ENCODE measurements at places on chromosomes 5 and 9. TPM values are rescaled to one million over a fixed set of nuclear protein-coding genes. Genes with fewer than 3 reads are reported as not detected.

SAPCD2 gene
- total RNA-seq: 0.32 TPM

LEAP2 gene
- not detected for total RNA-seq

RAB3C gene
- 2.2 TPM for total RNA-seq

TRIM7 gene
- 4.5 TPM for total RNA-seq

TLX3 gene
- not detected for total RNA-seq

SH3RF2 gene
- total RNA-seq: 0.81 TPM

GRCh38 chr5:159515197-159515596, 184.9 kb upstream of the IL12B start:
- no peak for DNase-seq
- H3K4me3 ChIP-seq: no peak overlapping the region
- no peaks in the 10 kb centered on the region for H3K27me3 ChIP-seq
- no peaks in the 10 kb centered on the region for H3K4me1 ChIP-seq

DNA sequence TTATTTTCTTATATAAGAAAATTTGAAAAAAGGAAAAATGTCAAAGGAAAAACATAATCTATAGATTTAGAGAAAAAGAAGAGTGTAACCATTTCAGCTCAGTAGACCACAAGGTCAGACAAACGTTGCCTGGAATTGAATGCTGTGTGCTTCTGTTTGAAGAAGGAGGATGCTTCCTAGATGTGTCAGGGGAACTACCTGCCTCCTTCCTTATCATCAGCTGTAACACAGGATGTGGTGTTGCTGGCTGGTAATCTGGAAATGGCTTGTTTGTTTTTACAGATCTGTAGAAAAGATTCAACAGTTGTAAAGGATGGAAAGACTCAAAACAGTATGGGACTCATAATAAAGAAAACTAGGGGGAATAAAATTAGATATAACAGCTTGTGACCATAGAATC, 160.7 kb upstream of the MEF2C start:
- no peaks in the 10 kb centered on the region for H3K36me3 ChIP-seq
- no peak for DNase-seq
- H3K27me3 ChIP-seq: no peaks in the 10 kb centered on the region
- H3K4me3 ChIP-seq: no peak overlapping the region

DNA sequence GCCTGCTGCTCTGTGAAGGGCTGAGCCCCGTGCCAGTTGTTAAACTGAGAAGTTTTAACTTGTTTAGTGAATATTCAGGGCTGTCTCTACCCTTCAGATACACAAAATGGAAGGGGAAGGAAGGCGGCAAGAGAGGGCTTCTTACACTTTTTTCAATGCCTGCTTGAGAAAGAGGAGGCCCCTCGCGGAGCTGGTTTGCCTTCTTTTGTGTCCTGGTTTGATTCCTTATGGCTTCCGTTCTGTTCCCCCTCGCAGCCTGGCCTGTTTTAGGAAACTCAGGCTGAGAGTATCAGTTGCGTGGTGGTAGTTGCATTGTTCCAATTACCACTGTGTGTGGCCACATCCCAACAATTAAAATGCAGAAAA, 1.0 kb downstream of the FAM53C start:
- no peaks in the 10 kb centered on the region for H3K27me3 ChIP-seq
- peaks cover 31% of the 10 kb centered on the region for H3K4me1 ChIP-seq
- H3K4me3 ChIP-seq: peak overlapping the region; percentile 95
- peak overlapping the region; percentile 98 for H3K27ac ChIP-seq

- no peak for DNase-seq
- no peak overlapping the region for H3K27ac ChIP-seq
- peaks cover 18% of the 10 kb centered on the region for H3K4me1 ChIP-seq
- no peaks in the 10 kb centered on the region for H3K36me3 ChIP-seq
- H3K27me3 ChIP-seq: no peaks in the 10 kb centered on the region
Measured at GRCh38 chr9:81390792-81391456, 298.4 kb downstream of the TLE1 start.

- peak; percentile 49 for DNase-seq
- H3K36me3 ChIP-seq: no peaks in the 10 kb centered on the region
- H3K27me3 ChIP-seq: no peaks in the 10 kb centered on the region
Measured at GRCh38 chr5:112142769-112143270, 276.3 kb downstream of the EPB41L4A start.

- no peak overlapping the region for H3K4me3 ChIP-seq
- H3K36me3 ChIP-seq: no peaks in the 10 kb centered on the region
- no peak overlapping the region for H3K27ac ChIP-seq
- H3K27me3 ChIP-seq: no peaks in the 10 kb centered on the region
- DNase-seq: no peak
- H3K4me1 ChIP-seq: no peaks in the 10 kb centered on the region
Measured at GRCh38 chr9:109710830-109711229, 69.2 kb upstream of the PALM2AKAP2 start.

DNA sequence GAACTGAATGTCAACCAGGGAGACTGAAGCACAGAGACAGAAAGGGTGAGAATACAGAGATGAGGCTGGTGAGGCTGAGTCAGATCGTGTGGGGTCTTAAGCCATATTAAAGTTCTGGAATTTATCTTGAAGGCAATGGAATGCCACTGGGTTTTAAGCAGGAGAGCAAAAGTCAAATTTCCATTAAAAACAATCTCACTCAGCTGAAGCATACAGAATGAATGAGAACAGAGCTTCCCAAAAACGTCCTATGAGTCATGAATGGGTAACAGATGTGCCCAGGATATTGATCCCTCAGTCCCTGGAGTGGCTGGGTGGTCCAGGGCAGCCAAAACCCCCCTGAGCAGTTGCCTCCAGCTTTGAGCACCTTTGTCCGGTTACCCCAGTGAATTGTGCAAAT, 44.9 kb downstream of the PFDN1 start:
- DNase-seq: no peak
- H3K36me3 ChIP-seq: no peaks in the 10 kb centered on the region
- no peak overlapping the region for H3K27ac ChIP-seq
- H3K27me3 ChIP-seq: no peaks in the 10 kb centered on the region
- H3K4me1 ChIP-seq: peaks cover 10% of the 10 kb centered on the region

- peak within 1 kb of the TSS; percentile 49 for H3K4me3 ChIP-seq
- H3K4me1 ChIP-seq: peaks cover 29% of the 10 kb centered on the region
- H3K36me3 ChIP-seq: peaks cover 9% of the 10 kb centered on the region
- H3K27me3 ChIP-seq: no peaks in the 10 kb centered on the region
- DNase-seq: peak; percentile 99
Measured at GRCh38 chr5:41903892-41904799, at the start of gene RIMOC1. RIMOC1 (plus strand) TSS chr5:41904344; CDS start chr5:41904368, 24 bp downstream.

DNA sequence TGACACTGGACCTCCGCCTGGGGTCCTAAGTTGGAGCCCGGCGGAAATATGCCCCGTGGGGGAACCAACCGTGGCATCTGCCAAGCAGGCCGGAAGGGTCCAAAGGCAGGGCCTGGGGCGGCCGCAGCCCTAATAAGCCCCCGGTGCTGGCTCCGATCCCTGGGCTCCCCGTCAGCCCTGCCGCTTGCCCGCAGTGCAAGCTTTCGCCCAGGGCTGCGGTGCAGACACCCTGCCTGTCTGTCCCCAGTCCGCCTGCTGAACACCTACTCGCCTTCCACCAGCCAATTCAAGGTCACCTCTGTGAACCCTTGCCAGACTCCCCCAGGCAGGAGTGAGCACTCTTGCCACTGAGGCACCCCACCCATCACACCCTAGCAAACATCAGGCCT, 502 bp upstream of the PTGR1 start:
- H3K4me1 ChIP-seq: no peaks in the 10 kb centered on the region
- peaks cover 23% of the 10 kb centered on the region for H3K36me3 ChIP-seq
- peak; percentile 42 for DNase-seq
- peak overlapping the region; percentile 51 for H3K4me3 ChIP-seq
- peak overlapping the region; percentile 80 for H3K27ac ChIP-seq

GRCh38 chr9:107721705-107722245, 232.2 kb upstream of the KLF4 start:
- no peaks in the 10 kb centered on the region for H3K4me1 ChIP-seq
- H3K4me3 ChIP-seq: no peak overlapping the region
- no peak overlapping the region for H3K27ac ChIP-seq

GRCh38 chr9:136695435-136695895, 8.2 kb upstream of the AGPAT2 start:
- H3K4me1 ChIP-seq: peaks cover 3% of the 10 kb centered on the region
- H3K27me3 ChIP-seq: peaks cover 8% of the 10 kb centered on the region
- H3K36me3 ChIP-seq: no peaks in the 10 kb centered on the region
- no peak overlapping the region for H3K27ac ChIP-seq
- DNase-seq: no peak

- H3K4me1 ChIP-seq: no peaks in the 10 kb centered on the region
- no peak overlapping the region for H3K27ac ChIP-seq
- DNase-seq: no peak
- no peak overlapping the region for H3K4me3 ChIP-seq
- no peaks in the 10 kb centered on the region for H3K36me3 ChIP-seq
Measured at GRCh38 chr5:134995850-134996402, 28.2 kb downstream of the CATSPER3 start.

DNA sequence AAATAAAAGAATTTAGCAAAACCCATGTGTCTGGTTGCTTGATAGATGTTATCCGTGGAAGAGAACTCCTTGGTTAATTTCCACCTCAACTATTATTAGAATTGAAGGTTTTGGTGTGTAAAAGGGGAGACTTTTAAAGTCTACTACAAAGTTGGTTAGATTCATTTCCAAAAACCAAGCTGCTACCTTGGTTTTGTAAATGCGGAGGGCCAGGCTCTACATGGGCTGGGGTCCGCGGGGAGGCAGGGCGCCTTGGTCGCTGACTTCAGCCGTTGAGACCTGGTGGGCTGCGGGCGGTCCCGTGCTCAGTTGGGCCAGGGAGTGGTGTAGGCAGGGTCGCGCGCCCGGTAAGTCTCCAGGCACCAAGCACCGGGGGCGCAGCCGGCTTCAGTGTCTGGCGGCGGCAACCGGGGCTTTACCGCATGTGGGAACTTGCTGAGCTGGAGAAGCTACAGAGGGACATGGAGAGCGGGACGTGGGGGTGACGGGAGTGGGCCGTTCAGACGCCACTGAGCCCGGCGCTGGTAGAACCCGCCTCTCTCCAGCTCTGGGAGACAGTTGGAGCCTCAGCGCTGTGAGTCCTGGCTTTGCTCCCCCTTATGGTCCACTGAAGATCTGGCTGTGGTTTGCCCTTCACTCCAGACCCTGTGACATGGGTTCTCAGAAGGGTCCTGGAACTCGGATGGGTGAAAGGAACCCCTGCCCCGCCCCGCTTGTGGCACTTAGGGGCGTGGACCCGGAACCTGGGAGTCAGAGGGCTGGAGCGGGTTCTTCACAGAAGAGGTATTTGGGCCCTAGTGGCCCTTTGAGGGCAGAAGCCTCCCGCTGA, 11.8 kb downstream of the NR2F1 start:
- H3K27me3 ChIP-seq: no peaks in the 10 kb centered on the region
- no peaks in the 10 kb centered on the region for H3K36me3 ChIP-seq
- peak overlapping the region; percentile 68 for H3K27ac ChIP-seq
- peak; percentile 17 for DNase-seq
- H3K4me3 ChIP-seq: no peak overlapping the region

Measured in adrenal gland (tissue), 19 donors.